CD14-positive monocyte (primary cell): ENCODE measurements at places on chromosomes 5 and 9.

- DNase-seq = no peak
Observed at GRCh38 chr9:10706788-10707187, 94.0 kb upstream of the PTPRD start.

DNA sequence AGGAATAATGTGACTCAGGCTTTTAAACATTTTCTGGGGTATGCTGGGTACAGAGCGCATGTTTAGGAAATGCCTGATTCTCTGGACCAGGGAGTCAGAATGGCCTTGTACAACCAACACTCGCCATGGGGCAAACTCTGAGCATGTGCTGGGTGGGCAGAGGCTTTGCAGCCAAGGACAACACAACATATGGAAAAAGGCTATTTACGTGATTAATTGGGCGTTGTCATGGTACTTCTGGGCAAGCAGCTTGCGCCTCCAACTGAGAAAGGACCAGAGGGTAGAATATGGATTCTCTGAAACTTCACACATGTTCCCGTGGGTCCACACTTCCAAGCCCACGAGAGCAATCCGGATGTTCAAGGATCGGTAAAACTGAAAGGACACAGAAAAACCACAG lies 49.1 kb downstream of the NIPAL4 start:
- no peak for DNase-seq

GRCh38 chr5:8844206-8844605 lies 701.7 kb downstream of the SEMA5A start:
- no peak for DNase-seq

DNA sequence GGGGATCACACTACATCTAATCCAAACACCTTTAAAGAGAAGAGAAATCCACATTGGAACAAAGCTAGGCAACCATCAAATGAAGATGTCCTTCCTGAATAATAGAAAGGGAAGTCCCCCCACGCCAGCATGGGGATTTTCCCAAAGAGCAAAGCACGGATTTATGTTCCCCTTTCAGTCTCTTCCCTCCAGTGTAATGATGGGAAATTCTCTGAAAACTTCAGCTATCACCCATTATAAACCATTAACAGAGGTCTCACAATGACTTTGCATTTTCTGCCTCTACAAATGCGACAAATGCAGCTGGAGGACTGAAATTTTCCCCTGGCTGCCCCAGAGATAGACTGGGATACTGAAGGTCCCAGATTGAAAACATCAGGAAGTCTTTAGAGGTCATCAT lies 368.7 kb downstream of the EFNA5 start:
- DNase-seq = peak; percentile 85

- no peak for DNase-seq
Observed at GRCh38 chr5:135669416-135669815, 90.6 kb upstream of the CXCL14 start.
